Testis (tissue), 5 donors: ENCODE measurements at places on chromosomes 11 and 22. TPM values are rescaled to one million over a fixed set of nuclear protein-coding genes. Genes with fewer than 3 reads are reported as not detected.

DNA sequence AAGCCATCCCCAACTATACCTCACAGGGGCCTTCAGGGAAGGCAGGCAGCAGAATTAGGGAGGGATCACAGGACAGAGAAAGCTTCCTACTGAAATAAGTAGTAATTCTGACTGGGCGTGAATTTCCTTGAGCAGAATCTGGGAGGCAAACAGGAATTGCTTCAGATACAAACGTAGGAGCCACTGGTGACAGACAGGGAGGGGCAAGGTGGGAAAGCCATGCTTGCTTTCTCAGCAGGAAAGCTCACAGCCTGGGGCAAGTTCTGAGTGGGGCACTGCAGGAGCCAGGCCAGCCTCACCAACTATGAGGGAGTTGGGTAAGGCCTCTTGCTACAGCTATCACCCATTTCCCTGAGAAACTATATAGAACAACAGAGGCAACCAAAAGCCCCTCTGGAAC is 43.6 kb downstream of the ARHGAP32 start:
- DNase-seq = no peak
- H3K36me3 ChIP-seq = no peaks in the 10 kb centered on the region
- H3K4me3 ChIP-seq = no peak overlapping the region
- H3K4me1 ChIP-seq = no peaks in the 10 kb centered on the region
- H3K27me3 ChIP-seq = no peaks in the 10 kb centered on the region

- no peaks in the 10 kb centered on the region for H3K27me3 ChIP-seq
- peaks cover 33% of the 10 kb centered on the region for H3K4me1 ChIP-seq
- H3K36me3 ChIP-seq = no peaks in the 10 kb centered on the region
- H3K27ac ChIP-seq = no peak overlapping the region
Observed at GRCh38 chr11:9762531-9762930, 98.7 kb downstream of the SWAP70 start.

OR51E1 gene
- 0.31 TPM for total RNA-seq

- DNase-seq = no peak
- H3K27ac ChIP-seq = no peak overlapping the region
- H3K36me3 ChIP-seq = no peaks in the 10 kb centered on the region
- H3K27me3 ChIP-seq = no peaks in the 10 kb centered on the region
- H3K4me3 ChIP-seq = no peak overlapping the region
Observed at GRCh38 chr11:130483124-130483523, 34.7 kb downstream of the ADAMTS15 start.

DNA sequence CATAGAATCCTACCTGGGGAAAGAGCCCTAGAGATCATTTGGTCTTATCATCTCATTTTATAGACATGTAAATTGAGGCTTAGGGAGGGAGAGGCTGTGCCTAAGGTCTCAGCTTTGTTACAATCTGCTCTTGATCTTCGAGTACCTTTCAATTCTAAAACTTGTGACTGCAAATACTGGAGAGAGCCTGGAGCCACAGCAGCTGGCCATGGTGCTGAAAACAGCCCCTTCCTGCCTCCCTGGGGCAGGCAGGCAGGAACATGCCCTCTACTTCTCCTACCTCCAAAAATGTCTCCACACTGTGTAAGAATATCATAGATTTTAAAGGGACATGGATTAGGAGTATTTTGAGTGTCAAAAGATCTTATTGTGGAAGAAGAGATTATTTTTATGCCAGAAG is 52.2 kb downstream of the C22orf42 start:
- no peak overlapping the region for H3K27ac ChIP-seq
- no peak for DNase-seq
- no peaks in the 10 kb centered on the region for H3K27me3 ChIP-seq
- H3K4me3 ChIP-seq = no peak overlapping the region
- H3K4me1 ChIP-seq = no peaks in the 10 kb centered on the region
- no peaks in the 10 kb centered on the region for H3K36me3 ChIP-seq

UBQLNL gene
- total RNA-seq = 38.7 TPM

- DNase-seq = no peak
- H3K27ac ChIP-seq = no peak overlapping the region
- no peaks in the 10 kb centered on the region for H3K36me3 ChIP-seq
- H3K4me1 ChIP-seq = no peaks in the 10 kb centered on the region
- no peaks in the 10 kb centered on the region for H3K27me3 ChIP-seq
Observed at GRCh38 chr22:44586351-44586990, 88.4 kb upstream of the RTL6 start.

ACRV1 gene
- total RNA-seq = 35.4 TPM

DNA sequence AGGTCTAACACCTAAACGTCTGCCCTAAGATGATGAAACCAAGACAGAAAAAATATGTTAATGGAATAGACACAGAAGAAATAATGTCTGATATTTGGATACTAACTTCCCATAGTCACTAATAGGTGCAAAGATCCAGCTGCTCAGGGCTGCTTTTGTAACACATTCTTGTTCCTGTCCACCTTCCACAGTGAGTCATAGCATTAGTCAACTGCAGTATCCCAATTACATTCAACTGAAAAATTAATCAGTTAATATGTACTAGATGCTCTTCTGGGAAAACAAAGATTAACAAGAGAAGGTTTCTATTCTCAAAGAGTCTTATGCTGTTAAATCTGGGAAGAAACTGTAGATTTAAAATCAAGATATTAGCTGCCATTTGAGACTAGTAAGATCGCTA is 47.6 kb downstream of the HEPHL1 start:
- no peaks in the 10 kb centered on the region for H3K36me3 ChIP-seq
- no peaks in the 10 kb centered on the region for H3K4me1 ChIP-seq
- no peak for DNase-seq
- H3K27me3 ChIP-seq = no peaks in the 10 kb centered on the region

- H3K4me3 ChIP-seq = no peak overlapping the region
- no peaks in the 10 kb centered on the region for H3K36me3 ChIP-seq
- no peaks in the 10 kb centered on the region for H3K4me1 ChIP-seq
- DNase-seq = peak; percentile 40
- H3K27me3 ChIP-seq = no peaks in the 10 kb centered on the region
- H3K27ac ChIP-seq = no peak overlapping the region
Observed at GRCh38 chr11:19370100-19370861, 129.5 kb upstream of the E2F8 start.

DNA sequence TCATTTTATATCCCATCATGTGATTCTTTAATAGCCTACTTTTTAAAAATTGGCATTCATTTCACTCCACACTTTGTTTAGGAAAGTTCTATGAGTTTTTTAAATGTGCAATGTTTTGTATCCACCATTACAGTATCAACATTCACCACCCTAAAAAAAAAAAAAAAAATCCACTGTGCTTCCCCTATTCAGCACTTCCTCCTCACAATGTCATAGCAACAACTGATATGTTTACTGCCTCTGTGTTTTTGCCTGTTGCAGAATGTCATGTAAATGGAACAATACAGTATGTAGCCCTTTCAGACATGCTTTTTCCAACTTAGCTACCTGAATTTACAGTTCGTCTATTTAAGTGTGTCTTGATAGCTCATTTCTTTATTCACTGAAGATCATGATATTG is 754.2 kb downstream of the FAM181B start:
- no peaks in the 10 kb centered on the region for H3K36me3 ChIP-seq
- no peak overlapping the region for H3K4me3 ChIP-seq
- no peaks in the 10 kb centered on the region for H3K4me1 ChIP-seq
- H3K27me3 ChIP-seq = no peaks in the 10 kb centered on the region
- no peak for DNase-seq

DNA sequence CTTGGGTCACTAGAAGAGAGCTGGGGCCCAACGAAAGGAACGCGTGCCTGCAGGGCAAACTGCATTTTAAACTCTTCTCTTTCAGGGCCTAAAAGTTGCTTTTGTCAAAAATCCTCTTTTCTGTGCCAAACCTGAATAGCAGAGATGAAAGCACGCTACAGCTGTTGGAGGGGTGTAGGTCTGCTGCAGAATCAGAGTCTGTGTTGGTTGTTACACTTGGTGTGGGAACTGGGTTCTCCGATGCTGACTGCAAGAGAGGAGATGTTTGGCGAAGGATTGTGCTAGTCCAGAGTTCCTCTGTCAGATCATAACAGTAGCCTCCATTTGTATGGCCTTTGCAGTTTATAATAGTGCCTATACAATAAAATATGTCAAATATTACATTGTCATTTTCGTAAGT is 41.8 kb downstream of the BARX2 start:
- no peaks in the 10 kb centered on the region for H3K36me3 ChIP-seq
- H3K4me1 ChIP-seq = no peaks in the 10 kb centered on the region
- no peak overlapping the region for H3K27ac ChIP-seq

DNA sequence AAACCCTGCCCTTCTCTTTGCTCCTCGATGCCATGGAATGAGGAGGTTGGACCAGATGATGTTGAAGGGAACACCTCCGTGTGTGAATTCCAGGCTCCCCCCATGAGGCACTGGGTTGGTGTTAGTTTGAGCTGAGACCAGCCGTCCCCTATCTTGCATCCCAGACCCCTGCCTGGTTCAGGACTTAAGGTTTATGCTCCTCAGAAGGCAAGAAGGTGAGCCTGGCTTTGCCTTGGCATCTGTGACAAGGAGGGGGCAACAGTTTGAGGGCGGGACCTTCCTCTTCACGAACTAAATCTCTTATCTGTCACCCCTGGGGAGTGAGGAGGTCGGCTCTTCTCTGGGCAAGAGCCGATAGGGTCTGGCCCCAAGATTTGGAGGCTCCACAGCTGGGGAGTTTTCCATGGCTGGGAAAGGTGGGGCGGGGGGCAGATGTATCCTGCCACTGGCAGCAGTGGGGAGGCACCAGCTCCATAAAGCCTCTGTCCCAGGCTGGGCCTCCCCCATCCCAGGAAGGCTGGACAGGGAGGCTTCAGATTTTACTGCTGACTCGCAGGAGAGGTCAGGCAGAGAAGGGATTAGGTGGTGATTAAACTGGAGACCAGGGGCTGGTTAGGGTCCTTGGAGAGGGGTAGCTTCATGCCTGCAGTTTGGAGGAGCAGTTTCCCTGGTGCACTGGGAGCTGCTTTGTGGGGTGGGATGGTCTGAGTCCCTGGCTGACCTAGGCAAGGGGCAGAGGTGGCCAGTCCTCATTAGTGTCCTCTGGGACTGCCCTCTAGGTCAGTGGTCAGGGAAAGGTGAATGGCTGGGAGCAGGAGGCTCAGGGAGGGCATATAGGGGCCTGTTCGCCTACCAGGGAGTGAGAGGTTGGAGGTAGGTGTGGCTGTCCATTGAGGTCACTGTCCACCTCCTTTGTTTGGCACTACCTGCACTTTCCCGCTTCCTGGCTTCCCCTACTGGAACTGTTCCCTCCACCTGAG is 1.1 kb downstream of the SEC14L2 start:
- H3K27ac ChIP-seq = no peak overlapping the region
- no peak for DNase-seq
- peak overlapping the region; percentile 54 for H3K4me3 ChIP-seq
- H3K27me3 ChIP-seq = no peaks in the 10 kb centered on the region
- no peaks in the 10 kb centered on the region for H3K36me3 ChIP-seq
- peaks cover 20% of the 10 kb centered on the region for H3K4me1 ChIP-seq

- H3K4me1 ChIP-seq = peaks cover 31% of the 10 kb centered on the region
- H3K27ac ChIP-seq = peak overlapping the region; percentile 21
- DNase-seq = no peak
- H3K27me3 ChIP-seq = no peaks in the 10 kb centered on the region
- no peak overlapping the region for H3K4me3 ChIP-seq
Observed at GRCh38 chr22:23204125-23204488, 23.8 kb downstream of the BCR start.

- peak; percentile 44 for DNase-seq
- H3K27me3 ChIP-seq = no peaks in the 10 kb centered on the region
- H3K4me1 ChIP-seq = peaks cover 3% of the 10 kb centered on the region
- no peak overlapping the region for H3K4me3 ChIP-seq
- no peaks in the 10 kb centered on the region for H3K36me3 ChIP-seq
Observed at GRCh38 chr11:88246696-88247095, 71.5 kb upstream of the RAB38 start.

GRCh38 chr11:104908186-104908531 is 9.9 kb upstream of the CASP12 start:
- H3K4me3 ChIP-seq = no peak overlapping the region
- no peaks in the 10 kb centered on the region for H3K4me1 ChIP-seq
- H3K27me3 ChIP-seq = no peaks in the 10 kb centered on the region
- DNase-seq = no peak

DNA sequence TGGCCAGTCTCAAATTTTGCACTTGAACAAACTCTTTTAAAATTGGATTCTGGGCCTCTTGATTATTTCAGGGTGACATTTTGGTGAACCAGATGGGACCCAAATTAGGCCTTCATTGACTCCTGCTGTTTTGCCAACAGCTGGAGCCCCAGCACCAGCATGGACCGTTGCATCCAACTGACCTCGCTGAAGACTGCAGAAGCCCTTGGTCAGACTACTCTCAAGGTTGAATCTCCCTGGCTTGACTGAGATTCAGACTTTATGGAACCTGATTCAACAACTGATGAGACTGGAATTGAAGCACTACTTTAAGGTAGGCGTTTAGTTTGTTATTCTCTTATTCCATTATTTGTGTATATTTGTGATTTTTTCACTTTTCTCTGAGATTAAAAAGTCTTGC is 41.7 kb downstream of the NARS2 start:
- H3K27me3 ChIP-seq = no peaks in the 10 kb centered on the region
- H3K4me3 ChIP-seq = no peak overlapping the region
- DNase-seq = no peak
- H3K36me3 ChIP-seq = no peaks in the 10 kb centered on the region
- H3K4me1 ChIP-seq = no peaks in the 10 kb centered on the region
- no peak overlapping the region for H3K27ac ChIP-seq

DNA sequence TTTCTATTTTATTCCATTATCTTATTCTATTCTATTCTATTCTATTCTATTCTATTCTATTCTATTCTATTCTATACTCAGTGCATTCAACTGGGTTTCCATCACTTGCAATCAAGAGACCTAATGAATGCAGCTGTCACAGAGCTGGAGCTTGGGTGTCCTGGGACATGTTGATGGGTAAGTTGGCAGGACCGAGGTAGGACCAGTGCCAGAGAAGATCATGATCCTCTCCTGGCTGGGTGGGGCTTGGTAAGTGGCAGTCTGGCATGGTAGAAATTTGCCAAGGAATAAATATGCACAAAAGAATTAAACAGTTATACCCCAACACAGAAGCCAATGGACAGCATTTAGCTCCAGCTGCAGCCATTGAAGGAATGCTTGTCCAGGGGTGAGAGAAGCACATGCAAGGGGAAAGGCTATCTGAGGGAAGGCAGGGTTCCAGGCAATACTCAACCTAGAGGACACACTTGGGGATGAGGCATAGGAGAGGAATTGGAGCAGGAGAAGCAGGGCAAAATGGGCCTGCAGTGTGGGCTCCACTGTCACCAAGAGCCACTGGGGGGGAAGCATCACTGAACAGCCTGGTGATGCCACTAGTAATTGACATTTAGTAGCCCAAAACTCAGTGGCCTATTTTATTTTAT is 97.0 kb upstream of the CD82 start:
- H3K36me3 ChIP-seq = no peaks in the 10 kb centered on the region
- DNase-seq = no peak
- no peaks in the 10 kb centered on the region for H3K4me1 ChIP-seq
- no peak overlapping the region for H3K4me3 ChIP-seq
- no peak overlapping the region for H3K27ac ChIP-seq
- no peaks in the 10 kb centered on the region for H3K27me3 ChIP-seq

ARHGAP8 gene
- 15.0 TPM for total RNA-seq

- peak overlapping the region; percentile 42 for H3K27ac ChIP-seq
- H3K4me1 ChIP-seq = peaks cover 10% of the 10 kb centered on the region
- H3K36me3 ChIP-seq = no peaks in the 10 kb centered on the region
- DNase-seq = peak; percentile 85
Observed at GRCh38 chr11:85682330-85683305, 3.4 kb downstream of the CCDC89 start.

- H3K27ac ChIP-seq = no peak overlapping the region
- H3K4me3 ChIP-seq = no peak overlapping the region
- H3K4me1 ChIP-seq = no peaks in the 10 kb centered on the region
- DNase-seq = no peak
Observed at GRCh38 chr11:94838027-94838731, 70.0 kb downstream of the AMOTL1 start.

GRCh38 chr22:32175683-32176644 is 16.9 kb upstream of the C22orf42 start:
- no peaks in the 10 kb centered on the region for H3K27me3 ChIP-seq
- H3K36me3 ChIP-seq = no peaks in the 10 kb centered on the region
- H3K27ac ChIP-seq = no peak overlapping the region
- peak overlapping the region; percentile 26 for H3K4me3 ChIP-seq
